GM04504 (cell line): ENCODE measurements at places on chromosomes 6 and 20.
A peak's percentile ranks its signal among the peaks of the same experiment; 100 is the strongest.

- DNase-seq: no peak
Observed at GRCh38 chr6:7673063-7673536, 52.8 kb upstream of the BMP6 start.

- DNase-seq: no peak
Observed at GRCh38 chr20:39632176-39632575, 670.0 kb downstream of the DHX35 start.

DNA sequence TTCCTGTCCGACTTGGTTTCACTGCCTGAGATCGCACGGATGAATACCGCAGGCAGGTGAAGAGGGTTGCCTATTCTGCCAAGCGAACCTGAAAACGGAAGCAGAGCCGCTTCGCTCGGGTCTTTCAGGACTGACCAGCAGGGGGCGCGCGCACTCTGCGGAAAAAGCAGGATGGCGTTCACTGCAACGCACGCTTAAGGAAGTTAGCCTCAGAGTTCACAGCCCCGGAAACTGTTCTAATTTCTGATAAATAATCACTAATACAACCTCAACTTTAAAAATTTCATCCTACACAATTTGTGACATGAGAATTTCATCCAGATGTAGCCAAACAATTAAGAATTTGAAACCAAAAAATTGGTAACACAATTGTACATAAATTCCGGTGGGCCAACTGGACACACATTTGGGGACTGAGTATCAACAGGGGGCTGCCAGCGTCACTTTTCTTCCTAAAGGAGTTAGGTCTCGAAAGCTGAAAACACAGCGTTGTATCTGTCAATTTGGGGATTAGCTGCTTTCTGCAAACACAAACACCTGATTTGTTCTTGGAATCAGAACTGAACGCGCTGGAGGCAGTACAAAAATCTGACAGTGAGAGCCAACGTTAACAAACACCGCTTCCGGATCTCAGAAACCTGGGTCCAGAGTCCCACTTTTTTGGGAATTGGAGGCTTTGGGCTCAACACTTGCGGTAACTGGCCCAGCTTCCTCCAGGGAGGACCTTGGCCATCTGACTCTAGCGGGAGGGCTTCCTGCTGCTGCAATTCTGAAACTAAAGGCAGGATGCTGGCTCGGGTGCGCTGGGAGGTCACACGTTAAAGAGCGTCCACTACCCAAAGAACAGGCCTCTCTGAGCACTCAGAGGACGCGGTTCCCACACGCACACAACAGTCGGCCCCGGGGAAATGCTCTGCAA is 8.8 kb downstream of the PXDC1 start:
- DNase-seq: no peak

GRCh38 chr6:98686008-98686601 is 148.3 kb upstream of the POU3F2 start:
- no peak for DNase-seq

GRCh38 chr20:61638802-61639585 is 386.9 kb downstream of the CDH4 start:
- DNase-seq: peak; percentile 2

DNA sequence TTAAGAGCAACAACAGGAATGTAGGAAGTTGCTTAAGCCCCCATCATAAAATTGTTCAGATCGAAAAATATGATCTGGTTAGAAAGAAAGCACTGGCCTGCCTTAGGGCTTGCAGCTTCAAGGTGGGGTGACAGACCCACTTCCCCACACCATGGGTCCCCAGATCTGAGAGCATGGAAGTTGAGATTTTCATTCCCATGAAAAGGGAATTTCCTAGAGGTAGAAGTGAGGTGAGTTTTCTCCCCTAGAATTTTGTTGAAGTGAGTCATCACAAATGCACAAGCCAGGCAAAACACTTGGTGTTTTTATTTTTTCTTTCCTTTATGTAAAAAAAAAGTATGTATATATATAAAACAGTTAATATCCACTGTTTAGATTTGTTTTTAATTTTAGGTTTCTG is 213.6 kb upstream of the SUPT3H start:
- no peak for DNase-seq
